Stimulated activated naive CD8-positive, alpha-beta T cell treated with anti-CD3 and anti-CD28 coated beads, Interleukin-15, amount 100 ng/mL, for 72 hours (primary cell): ENCODE measurements at places on chromosomes 6 and 20.

- no peak for DNase-seq
Observed at GRCh38 chr20:31678389-31679356, 41.0 kb downstream of the COX4I2 start.

- DNase-seq, result no peak
Observed at GRCh38 chr20:575230-575629, 31.6 kb upstream of the CSNK2A1 start.

GRCh38 chr6:89555806-89556205 lies 82.7 kb downstream of the LYRM2 start:
- DNase-seq, result no peak

DNA sequence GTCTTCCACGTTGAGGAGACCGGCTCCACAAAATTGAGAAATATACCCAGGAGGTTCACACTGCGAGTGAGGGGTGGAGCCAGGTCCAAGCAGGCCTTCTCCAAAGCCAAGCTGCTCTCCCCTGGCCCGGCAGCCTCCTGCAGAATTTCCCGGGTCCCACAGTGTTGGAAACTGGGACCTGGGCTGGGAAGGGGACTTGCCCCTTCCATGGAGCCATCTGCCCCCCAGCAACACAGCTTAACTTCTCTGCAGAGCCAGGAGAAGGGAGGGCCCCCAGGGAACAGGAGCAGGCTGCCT lies 35.4 kb downstream of the MDFI start:
- DNase-seq, result no peak
